ENCODE measurements at places on chromosomes 7 and 10. TPM values are rescaled to one million over a fixed set of nuclear protein-coding genes. Genes with fewer than 3 reads are reported as not detected.

DNA sequence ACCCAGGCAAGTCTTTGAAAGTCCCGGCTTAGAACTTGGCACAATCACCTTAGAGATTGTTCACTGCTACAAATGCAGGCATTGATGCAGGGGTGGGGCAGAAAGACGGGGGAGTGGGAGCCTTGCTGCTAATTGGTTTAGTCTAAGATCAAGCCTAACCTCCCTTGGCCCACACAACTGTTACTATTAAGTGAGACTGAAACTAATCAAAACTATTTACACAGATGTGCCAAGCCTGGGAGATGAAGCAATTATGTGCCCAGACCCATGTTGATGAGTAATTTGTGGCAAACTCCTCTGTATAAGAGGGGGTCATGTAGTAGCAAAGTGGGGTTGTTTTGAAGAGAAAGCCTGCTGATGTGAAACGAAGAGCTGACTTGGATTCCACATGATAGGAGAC is 178.2 kb upstream of the ITGB1 start:
- DNase-seq = no peak

GRCh38 chr7:149214020-149214720 is 18.8 kb downstream of the ZNF282 start:
- no peak for DNase-seq

DNA sequence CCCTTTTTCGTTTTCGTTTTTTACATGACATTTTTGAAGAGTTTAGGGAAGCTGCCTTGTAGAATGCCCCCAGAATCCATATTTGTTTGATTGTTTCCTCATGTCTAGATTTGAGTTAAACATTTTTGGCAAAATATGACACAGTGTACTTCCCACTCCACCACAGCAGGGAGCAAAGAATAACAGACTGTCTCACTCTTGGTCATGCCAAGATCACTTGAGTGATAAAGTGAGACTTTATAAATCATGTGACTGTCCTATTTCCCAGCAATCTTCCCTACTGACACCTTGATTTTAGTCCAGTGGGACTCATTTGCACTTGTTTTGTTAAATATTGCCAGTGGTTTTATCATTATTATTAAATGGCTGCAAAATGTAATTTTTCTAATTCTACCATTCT is 44.4 kb upstream of the USP6NL start:
- DNase-seq = no peak

The LRRC17 gene
- total RNA-seq = 1.9 TPM

Measured in left ventricle myocardium superior (tissue), 1 donor.